ENCODE measurements at places on chromosomes 2 and 18. TPM values are rescaled to one million over a fixed set of nuclear protein-coding genes. Genes with fewer than 3 reads are reported as not detected.

DNA sequence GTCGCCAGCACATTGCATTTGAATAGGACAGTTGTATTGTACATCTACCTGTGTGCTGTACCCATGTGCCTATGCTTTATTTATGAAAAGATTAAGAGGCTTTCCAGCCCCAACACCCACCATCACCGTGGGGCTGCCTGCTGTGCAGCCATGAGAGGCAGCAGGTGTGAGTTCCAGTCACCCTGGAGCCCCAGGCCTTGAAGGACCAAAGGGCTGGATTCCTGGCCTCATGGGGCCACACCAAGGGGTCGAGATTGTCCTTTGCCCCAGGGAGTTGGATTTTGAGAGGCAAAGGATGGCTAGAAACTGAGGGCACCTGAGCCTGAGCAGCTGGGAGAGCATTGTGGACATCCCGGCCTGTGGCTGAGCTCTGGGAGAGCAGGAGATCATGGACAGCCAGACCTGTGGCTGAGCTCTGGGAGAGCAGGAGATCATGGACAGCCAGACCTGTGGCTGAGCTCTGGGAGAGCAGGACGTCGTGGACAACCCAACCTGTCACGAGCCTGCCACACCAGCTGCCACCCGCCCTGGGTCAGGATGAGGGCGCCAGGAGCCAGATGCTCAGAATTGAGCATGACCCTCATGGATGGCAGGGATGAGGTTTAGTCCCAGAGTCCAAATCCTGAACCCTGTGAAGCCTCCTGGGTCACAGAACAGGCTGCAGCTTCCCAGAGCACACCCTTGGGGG lies 182.5 kb upstream of the RAB6C start:
- no peaks in the 10 kb centered on the region for H3K36me3 ChIP-seq
- H3K4me3 ChIP-seq, result no peak overlapping the region
- H3K27me3 ChIP-seq, result peaks cover 5% of the 10 kb centered on the region
- peaks cover 11% of the 10 kb centered on the region for H3K4me1 ChIP-seq
- no peak for DNase-seq
- H3K27ac ChIP-seq, result no peak overlapping the region

DNA sequence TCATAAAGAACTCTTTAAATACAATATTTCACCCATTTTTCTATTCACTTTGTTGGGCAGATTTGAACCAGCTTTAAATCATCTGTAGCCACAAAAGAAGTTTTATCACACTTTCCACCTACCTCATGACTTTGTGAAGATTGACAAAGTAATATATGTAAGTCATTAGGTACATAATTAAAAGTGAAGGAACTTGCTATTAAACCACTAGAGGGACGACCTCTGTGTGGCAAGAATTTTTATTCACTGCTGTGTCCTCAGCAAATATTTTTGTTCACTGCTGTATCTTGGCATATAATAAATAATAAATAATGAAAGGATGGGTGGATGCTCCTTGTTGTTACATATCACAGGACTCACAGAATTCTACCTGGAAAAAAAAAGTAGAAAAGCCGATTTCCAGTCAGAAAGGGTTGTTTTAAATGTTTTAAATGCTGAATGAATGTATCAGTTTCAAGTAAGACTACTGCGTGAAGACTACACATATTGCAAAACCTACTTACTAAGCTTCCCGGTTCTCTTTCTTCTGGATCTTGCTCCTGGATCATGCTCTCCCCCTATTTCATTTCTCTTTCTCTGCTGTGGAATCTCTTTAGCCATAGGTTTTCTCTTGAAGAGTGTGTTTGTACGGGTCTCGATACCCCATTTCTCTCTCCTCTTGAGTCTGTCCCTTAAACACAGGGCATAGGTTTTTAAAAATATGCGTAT lies 44.8 kb downstream of the KCMF1 start:
- H3K4me3 ChIP-seq, result no peak overlapping the region
- no peaks in the 10 kb centered on the region for H3K36me3 ChIP-seq
- peaks cover 2% of the 10 kb centered on the region for H3K27me3 ChIP-seq
- no peak for DNase-seq
- H3K27ac ChIP-seq, result no peak overlapping the region
- peaks cover 13% of the 10 kb centered on the region for H3K4me1 ChIP-seq

- H3K27me3 ChIP-seq, result peaks cover 21% of the 10 kb centered on the region
- H3K4me1 ChIP-seq, result peaks cover 20% of the 10 kb centered on the region
- peak overlapping the region; percentile 87 for H3K4me3 ChIP-seq
- peak overlapping the region; percentile 96 for H3K27ac ChIP-seq
- no peaks in the 10 kb centered on the region for H3K36me3 ChIP-seq
Measured at GRCh38 chr2:202376460-202377206, 506 bp downstream of the BMPR2 start.

GRCh38 chr2:126894585-126895182 lies 4.0 kb upstream of the TEX51 start:
- H3K27ac ChIP-seq, result no peak overlapping the region
- H3K4me1 ChIP-seq, result peaks cover 6% of the 10 kb centered on the region
- no peak for DNase-seq
- no peak overlapping the region for H3K4me3 ChIP-seq
- H3K27me3 ChIP-seq, result peaks cover 5% of the 10 kb centered on the region
- H3K36me3 ChIP-seq, result no peaks in the 10 kb centered on the region

GRCh38 chr2:64243081-64244036 lies 99.1 kb upstream of the PELI1 start:
- H3K27ac ChIP-seq, result no peak overlapping the region
- peaks cover 2% of the 10 kb centered on the region for H3K27me3 ChIP-seq
- DNase-seq, result no peak
- H3K36me3 ChIP-seq, result peaks cover 3% of the 10 kb centered on the region
- H3K4me3 ChIP-seq, result no peak overlapping the region

The DYSF gene
- 11.1 TPM for total RNA-seq

DNA sequence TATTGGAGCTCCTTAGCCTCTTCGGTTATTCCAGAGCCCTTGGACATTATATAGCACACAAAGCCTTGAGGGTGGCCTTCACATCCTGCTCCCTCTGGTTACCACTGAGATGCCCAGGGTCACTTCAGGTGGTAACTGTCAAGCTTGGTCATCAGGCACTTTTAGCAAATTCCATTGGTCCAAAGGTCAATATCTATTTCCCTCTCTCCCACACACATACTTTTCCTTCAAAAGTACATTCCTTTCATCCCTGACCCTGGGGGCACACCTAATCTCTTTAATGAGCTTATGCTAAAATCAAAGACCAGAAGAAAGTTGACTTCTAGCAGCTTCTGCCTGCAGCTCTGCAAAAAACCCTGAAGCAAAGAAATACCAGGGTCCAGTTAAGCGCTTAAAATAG lies 172.0 kb upstream of the NRP2 start:
- H3K27ac ChIP-seq, result no peak overlapping the region
- no peak for DNase-seq
- H3K27me3 ChIP-seq, result no peaks in the 10 kb centered on the region
- H3K4me1 ChIP-seq, result peaks cover 6% of the 10 kb centered on the region
- H3K4me3 ChIP-seq, result no peak overlapping the region
- H3K36me3 ChIP-seq, result no peaks in the 10 kb centered on the region

The TMEM169 gene
- total RNA-seq, result 166 TPM

The TBR1 gene
- not detected for total RNA-seq

DNA sequence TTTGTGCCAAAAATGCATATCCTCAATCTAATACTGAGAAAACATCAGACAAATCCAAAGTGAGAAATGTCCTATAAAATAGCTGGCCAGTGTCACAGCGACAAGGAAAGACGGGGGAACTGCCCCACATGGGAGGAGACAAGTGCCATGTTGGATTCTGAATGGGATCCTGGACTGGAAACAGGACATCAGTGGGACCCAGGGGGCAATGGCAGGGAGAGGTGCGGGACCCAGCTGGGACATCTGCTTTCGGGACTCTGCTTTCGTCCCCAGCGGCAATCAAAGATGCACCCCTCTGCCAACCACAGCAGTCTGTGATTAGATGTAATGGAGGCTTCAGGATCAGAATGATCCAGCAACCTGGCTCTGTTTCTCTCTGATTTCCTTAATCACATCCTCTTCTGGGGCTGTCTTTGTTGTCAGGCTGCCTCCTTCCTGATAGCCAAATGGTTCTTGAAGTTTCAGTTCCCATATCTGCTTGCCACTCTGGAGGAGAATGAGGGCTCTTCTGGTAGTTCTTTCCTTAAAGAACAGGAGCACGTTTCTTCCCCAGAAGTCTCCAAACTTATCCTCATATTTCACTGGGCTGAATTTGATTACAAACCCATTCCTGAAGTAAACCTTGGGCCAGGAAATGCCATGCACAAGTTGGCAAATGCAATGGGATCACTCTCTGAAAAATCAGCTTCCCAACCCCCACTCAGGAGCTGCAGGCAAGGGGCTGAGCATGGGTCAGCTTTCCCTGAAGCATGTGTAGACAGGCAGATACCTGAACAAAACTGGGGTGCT lies 13.6 kb upstream of the PROC start:
- no peaks in the 10 kb centered on the region for H3K36me3 ChIP-seq
- no peak overlapping the region for H3K4me3 ChIP-seq
- no peak for DNase-seq
- H3K4me1 ChIP-seq, result no peaks in the 10 kb centered on the region
- no peak overlapping the region for H3K27ac ChIP-seq

DNA sequence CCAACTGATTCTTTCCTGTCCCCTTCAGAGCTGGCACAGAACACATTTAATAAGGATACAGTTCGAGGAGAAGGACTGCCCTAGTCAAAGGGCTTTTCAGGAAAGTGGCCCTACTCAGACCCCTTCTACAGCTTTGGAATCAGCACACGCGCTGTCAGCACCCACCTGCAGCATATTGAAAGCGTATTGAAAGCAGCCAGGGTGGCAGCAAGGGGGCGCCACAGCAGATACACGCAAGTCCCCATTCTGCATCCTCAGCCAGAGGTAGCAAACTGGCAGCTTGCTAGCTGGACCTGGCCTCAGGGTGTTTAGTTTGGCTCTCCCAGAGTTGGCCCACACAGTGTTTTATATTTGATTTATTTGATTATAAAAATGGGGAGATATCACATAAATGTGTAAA lies 101.0 kb upstream of the NT5C1B start:
- H3K4me1 ChIP-seq, result no peaks in the 10 kb centered on the region
- no peaks in the 10 kb centered on the region for H3K36me3 ChIP-seq
- H3K4me3 ChIP-seq, result no peak overlapping the region
- H3K27ac ChIP-seq, result no peak overlapping the region
- DNase-seq, result peak; percentile 43
- H3K27me3 ChIP-seq, result no peaks in the 10 kb centered on the region

All from glutamatergic neuron (in vitro differentiated cells).